Fibroblast of skin of left quadriceps (primary cell): ENCODE measurements at places on chromosomes 12 and 14.

- DNase-seq = no peak
Observed at GRCh38 chr12:3251691-3252090, 174.5 kb downstream of the TSPAN9 start.

DNA sequence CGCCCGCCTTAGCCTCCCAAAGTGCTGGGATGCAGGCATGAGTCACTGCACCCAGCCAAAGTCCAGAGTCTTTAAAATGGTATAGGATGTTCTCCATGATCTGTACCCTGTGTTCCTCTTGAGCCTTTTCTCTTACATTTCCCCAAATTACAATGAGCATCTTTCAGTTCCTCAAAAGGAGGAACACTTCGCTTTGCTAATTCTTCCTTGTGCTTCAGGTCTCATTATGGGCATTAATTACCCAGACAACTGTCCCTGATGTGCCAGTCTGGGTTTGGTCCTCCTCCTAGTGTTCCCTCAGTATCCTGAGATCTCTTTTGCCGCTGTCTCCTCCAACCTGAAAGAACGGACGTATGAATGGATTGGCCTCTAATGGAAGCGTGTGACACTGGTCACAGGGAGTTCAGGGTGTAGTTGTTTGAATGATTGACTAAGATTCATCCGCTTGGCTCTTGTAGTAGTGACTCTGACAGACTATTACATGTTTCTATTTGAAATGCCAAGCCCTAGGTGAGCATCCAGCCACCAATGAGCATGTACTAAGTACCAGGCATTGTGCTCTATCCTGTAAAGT is 8.2 kb downstream of the PRKCH start:
- DNase-seq = no peak

- DNase-seq = no peak
Observed at GRCh38 chr14:93029911-93030508, 85.7 kb downstream of the ITPK1 start.

DNA sequence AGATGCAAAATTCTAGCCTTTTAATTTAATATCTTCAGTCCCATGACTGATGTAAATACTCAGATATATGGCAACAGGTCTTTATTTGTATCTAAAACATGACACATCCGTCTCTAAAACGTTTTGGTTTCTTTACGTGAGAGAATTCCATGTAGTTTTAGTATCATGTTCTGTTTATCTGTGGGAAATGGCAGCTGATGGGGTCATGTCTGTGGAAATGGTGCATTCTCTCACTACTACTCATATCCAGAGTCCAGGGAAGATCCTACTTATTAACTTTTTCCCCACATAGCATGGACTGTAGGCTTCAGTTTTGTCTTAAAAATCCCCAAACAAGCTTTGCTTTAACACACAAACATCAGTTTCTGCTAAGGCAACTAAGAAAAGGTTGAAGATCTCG is 53.8 kb downstream of the SPTLC2 start:
- DNase-seq = no peak

- no peak for DNase-seq
Observed at GRCh38 chr12:123986374-123986965, 13.5 kb downstream of the ZNF664 start.

DNA sequence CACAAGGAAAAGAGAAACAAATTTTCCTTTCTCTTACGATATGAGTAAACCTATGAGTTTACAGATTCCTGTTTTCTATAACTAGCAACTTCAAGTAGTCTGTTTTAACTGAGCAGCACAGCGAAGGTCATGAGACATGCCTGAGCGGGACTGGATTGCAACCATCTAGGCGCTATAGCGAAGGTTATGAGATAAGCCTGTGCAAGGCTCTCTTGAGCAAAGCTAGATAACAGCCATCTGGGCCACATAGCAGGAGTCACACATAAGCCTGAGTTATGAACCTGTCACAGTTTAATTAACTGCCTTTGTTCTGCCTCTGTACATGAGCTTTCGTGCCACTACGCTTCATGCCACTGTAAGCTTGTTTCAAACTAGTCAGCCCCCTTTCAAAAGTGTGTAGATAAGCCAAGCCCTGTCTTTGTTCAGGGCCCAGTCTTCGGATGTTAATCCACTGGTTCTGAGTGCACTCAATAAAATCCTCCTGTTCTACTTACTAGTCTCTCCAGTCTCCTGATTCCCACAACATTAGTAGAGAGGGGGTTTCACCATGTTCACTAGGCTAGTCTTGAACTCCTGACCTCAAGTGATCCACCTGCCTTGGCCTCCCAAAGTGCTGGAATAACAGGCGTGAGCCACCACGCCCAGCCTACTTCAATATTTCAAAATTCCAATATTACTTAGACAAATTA is 47.1 kb downstream of the SEC23A start:
- DNase-seq = no peak

- no peak for DNase-seq
Observed at GRCh38 chr14:77547512-77548180, 49.0 kb upstream of the ISM2 start.

- DNase-seq = no peak
Observed at GRCh38 chr12:79250960-79251755, 386.6 kb downstream of the SYT1 start.

DNA sequence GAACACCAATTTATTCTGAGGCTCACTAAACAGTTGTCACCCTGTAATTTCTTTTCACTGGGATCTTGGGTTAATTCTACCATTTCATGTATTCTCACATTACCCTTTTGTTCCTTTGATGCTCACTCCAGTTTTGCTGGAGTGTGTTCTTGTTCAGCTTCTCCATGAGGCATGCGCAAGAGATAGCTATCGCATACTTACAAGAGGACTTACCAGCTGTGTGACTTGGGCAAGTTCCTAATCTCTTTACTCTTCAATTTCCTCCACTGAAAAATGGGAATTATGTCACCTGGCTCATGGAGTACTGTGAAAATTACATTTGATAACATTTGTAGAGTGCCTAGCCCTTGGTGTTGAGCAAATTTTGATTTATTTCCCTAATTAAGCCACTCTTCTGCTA is 56.5 kb upstream of the JDP2 start:
- DNase-seq = no peak

DNA sequence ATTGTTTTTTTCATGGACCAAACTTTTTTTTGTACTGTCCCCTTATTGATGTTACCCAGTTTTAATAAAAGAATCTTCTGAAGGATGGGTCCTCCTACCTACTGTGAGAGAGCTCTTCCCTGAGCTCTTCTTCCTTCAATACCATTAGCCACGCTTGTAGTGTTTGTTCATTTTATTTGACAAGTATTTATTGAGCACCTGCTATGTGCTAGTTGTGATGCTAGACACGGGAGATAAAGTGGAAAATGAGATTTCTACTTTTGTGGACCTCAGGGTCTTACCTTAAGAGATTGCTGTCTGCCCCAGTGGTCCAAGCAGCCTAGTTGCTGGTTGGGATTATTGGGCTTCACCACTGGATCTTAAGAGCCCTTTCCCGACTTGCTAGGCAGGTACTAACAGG is 3.2 kb upstream of the GPD1 start:
- no peak for DNase-seq

GRCh38 chr12:121731473-121731872 is 18.9 kb downstream of the TMEM120B start:
- no peak for DNase-seq
